ENCODE measurements at places on chromosomes 7 and 10.

- DNase-seq = no peak
Observed at GRCh38 chr7:107860279-107860961, 30.6 kb upstream of the DLD start.

GRCh38 chr10:89651205-89651915 lies 6.3 kb upstream of the PANK1 start:
- DNase-seq = no peak

GRCh38 chr10:78291722-78292121 lies 258.1 kb downstream of the RPS24 start:
- DNase-seq = no peak

DNA sequence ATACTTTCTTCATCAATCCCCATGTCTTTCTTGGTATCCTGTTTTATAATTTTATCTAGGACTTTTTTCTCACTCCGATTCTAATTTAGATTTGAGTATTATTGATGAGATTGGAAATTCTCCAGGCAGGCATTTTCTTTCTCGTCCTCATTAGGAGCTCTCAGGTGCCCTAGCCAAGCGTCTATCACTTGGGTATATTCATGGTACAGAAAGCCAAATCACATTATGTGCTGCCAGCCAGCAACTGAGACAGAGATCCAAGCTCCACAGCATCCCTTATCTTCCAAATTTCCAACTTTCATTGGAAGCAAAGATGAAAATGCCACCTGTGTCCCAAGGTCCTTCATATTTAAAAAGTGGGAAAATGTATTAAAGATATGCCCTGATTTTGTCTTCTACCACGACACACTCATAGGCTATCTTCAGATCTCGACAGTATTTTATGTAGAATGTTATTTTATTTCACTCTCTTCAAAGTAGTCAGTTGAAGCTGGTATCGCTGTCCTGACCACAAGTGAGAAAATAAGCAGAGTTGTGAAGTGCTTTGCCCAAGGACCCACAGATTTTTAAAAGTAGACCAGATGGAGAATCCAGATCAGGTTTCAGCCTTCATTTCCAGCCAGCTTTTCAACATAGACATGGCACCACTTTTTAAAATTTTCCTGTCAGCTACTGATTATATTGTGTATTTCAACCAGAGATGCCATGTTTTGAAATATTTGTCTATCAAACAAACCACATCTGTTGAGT lies 773.4 kb downstream of the CNTNAP2 start:
- no peak for DNase-seq

DNA sequence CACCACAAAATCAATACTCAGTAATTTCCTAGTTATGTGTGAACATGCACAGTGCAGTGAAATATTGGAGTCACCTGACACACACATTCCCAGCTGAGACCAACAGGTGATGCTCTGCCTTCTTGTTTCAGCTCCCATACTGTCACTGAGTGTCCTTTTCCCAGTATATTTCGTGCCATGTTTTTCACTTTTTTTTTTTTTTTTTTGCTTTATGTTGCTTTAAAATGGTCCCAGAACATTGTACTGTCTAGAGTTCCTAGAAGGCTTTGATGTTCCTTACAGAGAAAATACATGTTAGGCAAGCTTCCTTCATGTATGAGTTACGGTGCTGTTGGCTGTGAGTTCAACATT lies 45.6 kb downstream of the ELAPOR2 start:
- DNase-seq = no peak

- DNase-seq = no peak
Observed at GRCh38 chr10:35605191-35605590, at the start of gene GJD4. GJD4 (plus strand) TSS chr10:35605341; CDS start chr10:35605568, 227 bp downstream.

GRCh38 chr10:66931949-66932343 lies 6.1 kb downstream of the LRRTM3 start:
- no peak for DNase-seq

DNA sequence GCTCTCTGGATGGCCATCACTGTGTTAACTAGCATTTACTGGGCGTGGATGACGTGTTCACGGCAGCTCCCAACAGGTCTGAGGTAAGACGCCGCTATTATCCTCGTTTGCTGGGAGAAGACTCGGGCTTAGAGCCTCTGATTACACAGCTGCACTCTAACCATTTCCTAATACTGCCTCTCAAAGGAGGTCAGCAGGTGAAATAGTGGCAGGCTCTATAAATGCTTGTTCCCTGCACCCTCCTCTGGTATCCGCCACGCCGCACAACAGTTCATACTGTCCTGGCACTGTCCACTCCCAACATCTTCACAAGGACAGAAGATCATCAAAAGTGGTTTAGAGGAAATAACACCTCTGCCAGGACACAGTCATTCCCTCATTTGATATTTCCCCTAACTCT lies 28.3 kb downstream of the HIPK2 start:
- no peak for DNase-seq

GRCh38 chr7:128247640-128248194 lies 6.6 kb downstream of the LEP start:
- no peak for DNase-seq

GRCh38 chr10:24349379-24350001 lies 140.6 kb downstream of the KIAA1217 start:
- DNase-seq = no peak

DNA sequence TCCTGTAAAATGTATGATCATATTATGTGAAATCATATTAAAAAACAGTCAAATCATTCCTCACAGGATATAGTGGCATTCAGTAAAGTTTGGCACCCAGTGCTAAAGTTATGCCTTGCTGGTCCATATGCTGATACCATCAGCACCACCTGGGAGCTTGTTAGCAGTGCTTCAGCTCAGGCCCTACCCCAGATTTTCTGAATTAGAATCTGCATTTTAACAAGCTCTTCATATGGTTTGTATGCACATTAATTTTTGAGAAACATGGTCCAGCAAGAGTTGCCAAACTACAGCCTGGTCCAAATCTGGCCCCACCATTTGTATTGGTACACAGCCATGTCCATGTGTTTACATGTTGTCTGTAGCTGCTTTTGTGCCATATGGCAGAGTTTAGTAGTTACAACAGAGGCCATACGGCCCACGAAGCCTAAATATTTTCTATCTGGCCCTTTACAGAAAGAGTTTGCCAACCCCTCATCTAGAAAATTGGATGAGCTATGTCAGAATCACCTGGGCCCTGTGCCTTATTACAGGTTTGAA lies 30.1 kb downstream of the RAB18 start:
- DNase-seq = no peak

DNA sequence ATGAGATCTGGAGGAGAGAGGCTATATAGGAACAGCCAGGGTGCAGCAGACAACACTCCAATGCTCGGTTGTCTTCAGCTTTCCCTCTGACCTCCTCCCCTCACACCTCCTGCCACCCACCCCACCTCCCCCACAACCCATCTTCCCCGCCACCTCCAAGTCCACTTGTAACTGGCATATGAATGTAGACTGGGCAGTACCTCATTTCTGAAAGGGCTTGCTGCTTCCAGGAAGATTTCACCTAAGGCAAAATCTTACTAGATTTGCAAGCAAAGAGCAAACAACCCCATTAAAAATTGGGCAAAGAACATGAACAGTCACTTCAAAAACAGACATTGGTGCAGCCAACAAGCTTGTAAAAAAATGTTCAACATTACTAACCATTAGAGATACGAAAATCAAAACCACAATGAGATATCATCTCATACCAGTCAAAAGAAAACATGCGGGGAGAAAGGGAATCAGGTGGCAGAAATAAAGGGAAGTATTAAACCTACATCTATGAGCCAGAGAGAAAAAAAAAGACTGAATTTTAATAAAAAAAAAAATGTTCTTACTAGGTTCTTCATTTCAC lies 164.6 kb upstream of the C1GALT1 start:
- no peak for DNase-seq

- DNase-seq = no peak
Observed at GRCh38 chr10:97332591-97333350, 1.8 kb downstream of the FRAT2 start.

GRCh38 chr7:13604178-13604577 lies 385.3 kb downstream of the ETV1 start:
- no peak for DNase-seq

DNA sequence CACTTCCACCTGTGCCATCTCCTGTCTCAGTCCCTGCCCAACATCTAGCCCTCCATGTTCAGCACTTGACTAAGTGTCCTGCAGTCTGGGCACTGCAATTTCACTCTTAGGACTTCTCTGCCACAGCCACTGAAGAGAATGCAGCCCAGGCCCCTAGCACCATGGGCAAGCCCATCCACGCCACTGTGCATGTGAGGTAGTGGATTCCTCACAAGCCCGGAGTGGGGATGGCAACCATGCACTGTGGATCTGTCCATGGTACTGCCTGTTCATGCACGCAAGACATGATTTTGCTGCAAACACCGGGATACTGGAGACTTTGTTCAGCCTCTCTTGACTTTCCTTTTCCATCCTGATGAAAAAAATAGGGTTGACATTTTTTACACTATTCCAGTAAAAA lies 12.3 kb downstream of the DDC start:
- DNase-seq = no peak

- DNase-seq = no peak
Observed at GRCh38 chr7:42138691-42139090, 98.3 kb downstream of the GLI3 start.

DNA sequence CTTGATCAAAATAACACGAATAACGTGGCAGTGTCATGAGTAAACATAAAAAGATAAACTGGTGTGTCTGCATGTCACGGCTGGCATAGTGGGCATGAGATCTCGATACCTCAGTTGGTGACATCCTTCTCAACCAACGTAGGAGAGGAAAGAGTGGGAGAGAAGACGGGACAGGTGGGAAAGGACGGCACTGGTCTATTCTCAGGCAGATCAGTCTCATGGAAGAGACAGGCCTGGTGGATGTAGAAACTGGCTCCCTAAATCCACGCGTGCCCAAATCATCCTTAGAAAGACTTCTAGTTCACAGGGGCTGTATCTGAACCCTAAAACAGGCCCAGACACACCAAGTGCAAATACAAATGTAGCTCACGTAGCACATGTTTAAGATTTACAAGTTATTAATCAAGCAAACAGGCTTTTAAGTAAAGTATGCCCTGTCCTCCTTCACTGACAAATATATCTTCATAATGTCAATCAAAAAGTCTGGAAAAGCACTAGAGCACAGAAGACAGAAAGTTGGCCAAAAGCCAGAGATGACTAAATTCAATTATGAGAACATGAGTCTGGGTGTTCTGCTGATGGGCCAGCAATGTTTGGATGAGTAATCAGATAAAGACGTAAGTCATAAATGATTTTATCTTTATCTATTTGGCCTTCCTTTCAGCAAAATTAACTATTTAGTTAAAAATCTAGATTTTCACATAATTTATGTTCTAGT lies 56.3 kb downstream of the SFMBT2 start:
- DNase-seq = no peak

DNA sequence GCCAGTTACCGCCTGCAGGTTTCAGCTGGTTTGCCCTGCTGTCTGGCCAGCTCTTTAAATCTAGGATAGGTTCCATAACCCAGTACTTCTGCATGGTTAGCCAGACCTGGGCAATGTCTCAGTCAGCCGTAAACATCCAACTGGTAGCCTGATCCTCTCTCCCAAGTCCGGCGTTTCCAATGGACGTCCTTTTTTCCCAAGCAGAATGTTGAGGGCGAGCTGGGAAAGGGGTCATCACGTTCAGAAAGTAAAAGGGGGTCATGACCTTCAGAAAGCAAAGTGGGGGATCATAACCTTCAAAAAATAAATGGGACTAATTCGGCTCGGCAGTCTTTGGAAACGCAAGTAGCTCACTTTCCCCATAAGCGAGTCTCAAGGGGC lies 430 bp downstream of the PON3 start:
- no peak for DNase-seq

DNA sequence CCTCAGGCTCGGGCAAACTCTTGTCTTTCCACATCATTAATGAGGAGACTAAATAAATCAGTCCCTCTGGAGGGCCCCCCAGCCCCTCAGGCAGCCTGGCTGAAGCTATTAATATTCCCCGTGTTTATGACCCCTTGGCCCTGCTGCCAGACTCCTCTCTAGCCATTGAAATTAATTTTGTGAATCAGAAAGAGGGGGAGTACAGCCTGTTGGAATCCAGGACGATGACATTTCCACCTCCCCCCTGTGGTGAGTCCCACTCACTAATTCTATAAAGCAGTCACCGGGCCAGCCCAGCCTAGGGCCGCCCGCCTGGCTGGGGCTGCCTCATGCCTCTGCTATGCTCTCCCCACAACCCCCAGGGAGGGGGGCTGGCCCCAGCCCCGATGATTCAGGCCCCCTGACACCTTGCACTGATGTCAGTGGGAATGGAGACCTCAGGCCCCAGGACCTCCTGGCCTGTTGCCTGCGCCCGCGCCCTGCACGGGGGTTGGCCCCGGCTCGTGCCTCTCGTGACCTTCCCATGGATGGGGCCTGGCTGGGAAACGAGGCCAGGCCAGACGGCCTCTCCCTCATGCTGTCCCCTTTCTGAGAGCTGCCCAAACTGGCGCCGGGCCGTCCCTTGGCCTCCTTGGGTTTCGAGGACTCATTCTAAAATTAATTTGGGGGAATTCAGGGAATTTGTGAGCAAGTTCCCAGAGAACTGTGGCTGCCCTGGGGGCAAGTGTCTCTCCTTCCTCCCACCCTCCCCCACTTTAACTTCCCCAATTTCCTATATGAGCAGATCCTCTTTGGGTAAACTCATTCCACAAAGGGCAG lies 34.0 kb downstream of the TMEM270 start:
- DNase-seq = no peak

- no peak for DNase-seq
Observed at GRCh38 chr10:120982507-120982906, 131.3 kb downstream of the WDR11 start.

- no peak for DNase-seq
Observed at GRCh38 chr7:55439627-55440026, 74.5 kb downstream of the LANCL2 start.

- no peak for DNase-seq
Observed at GRCh38 chr7:151271699-151272355, 23.3 kb upstream of the SMARCD3 start.

DNA sequence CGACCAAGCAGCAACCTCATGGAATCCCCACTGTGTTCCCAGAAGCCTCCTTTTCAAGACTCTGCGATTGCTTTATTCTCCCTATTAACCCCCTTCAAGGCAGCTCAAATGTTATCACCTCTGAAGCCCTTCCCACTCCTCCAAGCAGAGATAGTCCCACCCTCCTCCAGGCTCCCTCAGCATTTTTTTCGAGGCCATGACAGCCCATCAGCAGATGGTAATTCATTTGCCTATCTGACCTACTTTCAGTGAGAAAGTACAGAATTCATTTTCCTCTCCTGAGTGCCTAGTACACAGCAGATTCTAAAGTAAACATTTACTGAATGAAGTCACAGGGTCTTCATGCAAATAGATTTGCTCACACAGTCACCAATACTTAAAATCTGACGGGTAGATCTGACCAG lies 47.8 kb downstream of the HERPUD2 start:
- DNase-seq = no peak

DNA sequence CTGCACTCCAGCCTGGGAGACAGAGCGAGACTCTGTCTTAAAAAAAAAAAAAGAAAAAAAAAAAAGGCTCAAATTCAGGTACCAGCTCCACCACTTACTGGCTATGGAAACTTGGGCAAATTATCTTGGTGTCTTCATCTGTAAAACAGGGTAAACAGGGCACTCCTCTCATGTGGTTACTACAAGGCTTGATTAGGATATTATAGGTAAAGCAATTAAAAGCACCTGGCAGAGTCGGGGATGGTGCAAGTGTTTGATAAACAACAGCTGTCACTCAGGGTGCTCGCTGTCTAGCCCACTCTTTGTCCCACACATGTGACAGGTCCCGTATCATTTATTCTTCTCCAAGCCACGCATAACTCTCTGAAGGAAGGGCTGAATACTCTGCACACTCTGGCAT lies 96.9 kb downstream of the SORBS1 start:
- no peak for DNase-seq

- DNase-seq = no peak
Observed at GRCh38 chr7:47576031-47576865, 5.7 kb downstream of the TNS3 start.

GRCh38 chr7:4149236-4149635 lies 532.9 kb upstream of the FOXK1 start:
- no peak for DNase-seq
